ENCODE measurements at places on chromosomes 16 and 17. TPM values are rescaled to one million over a fixed set of nuclear protein-coding genes. Genes with fewer than 3 reads are reported as not detected.

DNA sequence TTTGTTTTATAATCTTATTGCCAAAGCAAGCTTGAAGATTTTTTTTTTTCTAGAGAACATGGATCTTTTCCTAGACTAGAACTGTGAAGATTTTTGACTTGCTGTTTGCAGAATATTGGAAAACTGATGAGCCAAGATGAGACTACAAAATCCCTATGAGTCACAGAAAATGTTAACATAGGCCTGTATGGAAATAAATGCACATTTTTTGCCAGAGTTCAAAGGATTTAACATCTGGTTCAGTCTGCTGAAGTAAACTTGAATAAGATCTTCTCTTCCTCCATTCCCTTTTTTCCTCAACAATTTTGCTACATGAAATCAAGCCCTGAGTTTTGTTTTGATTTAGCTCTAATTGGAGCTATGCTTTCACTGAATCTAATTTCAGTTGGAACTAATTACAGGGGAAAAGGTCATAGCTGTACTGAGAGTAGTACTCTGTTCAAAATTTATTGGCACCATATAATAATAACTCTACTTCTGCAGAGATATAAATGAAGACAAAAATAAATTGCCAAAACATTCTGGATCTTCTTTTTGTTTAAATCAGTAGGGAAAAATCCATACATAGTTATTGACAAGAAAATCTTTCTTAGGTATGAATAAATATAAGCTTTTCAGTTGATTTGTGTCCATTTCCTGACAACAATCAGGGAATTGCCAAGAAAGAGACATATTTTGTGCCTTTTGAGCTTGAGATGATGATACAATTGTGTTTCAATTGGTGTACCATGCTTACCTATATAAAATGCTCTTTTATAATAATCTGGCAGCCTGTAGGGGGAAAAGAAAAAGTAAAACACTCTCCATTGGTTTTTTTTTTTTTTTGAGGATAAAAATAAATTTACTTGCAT is 387.5 kb upstream of the GOT2 start:
- no peak for DNase-seq

Gene CDC42EP4
- 49.7 TPM for total RNA-seq

GRCh38 chr17:9750524-9750923 is 40.9 kb downstream of the DHRS7C start:
- no peak for DNase-seq

Gene LPO
- total RNA-seq = 0.07 TPM

Gene KRT36
- total RNA-seq = not detected

DNA sequence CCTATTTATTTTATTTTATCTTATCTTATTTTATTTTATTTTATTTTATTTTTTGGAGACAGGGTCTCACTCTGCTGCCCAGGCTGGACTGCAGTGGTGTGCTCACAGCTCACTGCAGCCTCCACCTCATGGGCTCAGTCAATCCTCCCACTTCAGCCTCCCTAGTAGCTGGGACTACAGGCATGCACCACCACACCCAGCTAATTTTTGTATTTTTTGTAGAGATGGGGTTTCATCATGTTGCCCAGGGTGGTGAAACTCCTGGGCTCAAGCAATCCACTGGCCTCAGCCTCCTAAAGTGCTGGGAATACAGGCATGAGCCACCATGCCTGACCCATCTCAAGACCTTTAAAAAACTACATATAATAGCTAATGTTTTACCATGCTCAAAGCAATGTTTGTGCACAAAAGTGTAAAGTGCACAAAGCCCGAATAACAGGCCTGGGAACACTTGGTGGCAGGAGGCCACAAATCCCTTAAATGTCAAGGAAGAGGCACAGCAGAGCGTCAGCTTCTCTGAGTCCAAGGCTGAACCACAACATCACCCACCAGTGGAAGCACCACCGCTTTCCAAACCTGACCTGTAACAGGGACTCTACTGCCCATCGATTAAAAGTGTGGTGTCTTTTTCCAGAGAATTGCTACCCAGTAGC is 30.6 kb upstream of the SLC39A11 start:
- no peak for DNase-seq

Gene MFSD11
- 28.8 TPM for total RNA-seq

GRCh38 chr17:62935098-62935497 is 30.9 kb upstream of the TANC2 start:
- DNase-seq = no peak

All from endodermal cell (in vitro differentiated cells).